ENCODE measurements at places on chromosomes 4 and X.

- no peak for DNase-seq
Measured at GRCh38 chrX:20487227-20487626, 220.5 kb upstream of the RPS6KA3 start.

- DNase-seq: no peak
Measured at GRCh38 chr4:16693641-16694040, 204.8 kb downstream of the LDB2 start.

DNA sequence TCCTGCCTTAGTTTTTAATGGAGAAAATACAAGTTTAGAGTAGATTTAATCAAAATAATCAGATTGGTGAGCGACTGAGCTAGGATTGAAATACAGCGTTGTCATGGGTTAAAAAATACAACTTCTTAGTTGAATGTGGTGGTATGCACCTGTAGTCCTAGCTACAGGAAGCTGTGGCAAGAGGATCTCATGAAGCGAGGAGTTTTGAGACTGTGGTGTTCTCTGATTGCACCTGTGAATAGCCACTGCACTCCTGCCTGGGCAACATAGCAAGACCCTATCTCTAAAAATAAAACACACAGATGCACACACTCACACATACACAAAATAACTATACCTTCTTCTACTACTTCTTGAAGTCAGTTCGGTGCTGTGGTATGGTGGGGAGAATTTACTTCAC is 19.8 kb upstream of the GBA3 start:
- DNase-seq: no peak

DNA sequence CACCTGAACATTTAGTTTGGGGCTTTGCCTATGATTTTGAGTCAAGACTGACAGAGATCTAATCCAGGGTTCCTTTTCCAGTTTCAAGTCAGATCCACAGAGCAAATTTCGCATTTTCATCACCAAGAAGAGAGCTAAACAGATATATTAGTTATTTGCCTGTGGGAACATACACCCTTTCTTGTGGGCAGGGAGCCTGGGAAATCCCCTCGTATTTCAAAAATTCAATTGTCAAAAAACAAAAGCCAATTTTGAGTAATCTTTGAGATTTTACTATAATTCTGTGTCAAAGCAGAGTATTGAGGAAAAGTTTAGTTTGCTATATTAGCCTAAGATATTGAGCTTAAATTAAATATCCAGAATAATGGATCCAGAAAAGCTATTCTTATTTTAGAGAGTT is 56.6 kb downstream of the AFM start:
- no peak for DNase-seq

DNA sequence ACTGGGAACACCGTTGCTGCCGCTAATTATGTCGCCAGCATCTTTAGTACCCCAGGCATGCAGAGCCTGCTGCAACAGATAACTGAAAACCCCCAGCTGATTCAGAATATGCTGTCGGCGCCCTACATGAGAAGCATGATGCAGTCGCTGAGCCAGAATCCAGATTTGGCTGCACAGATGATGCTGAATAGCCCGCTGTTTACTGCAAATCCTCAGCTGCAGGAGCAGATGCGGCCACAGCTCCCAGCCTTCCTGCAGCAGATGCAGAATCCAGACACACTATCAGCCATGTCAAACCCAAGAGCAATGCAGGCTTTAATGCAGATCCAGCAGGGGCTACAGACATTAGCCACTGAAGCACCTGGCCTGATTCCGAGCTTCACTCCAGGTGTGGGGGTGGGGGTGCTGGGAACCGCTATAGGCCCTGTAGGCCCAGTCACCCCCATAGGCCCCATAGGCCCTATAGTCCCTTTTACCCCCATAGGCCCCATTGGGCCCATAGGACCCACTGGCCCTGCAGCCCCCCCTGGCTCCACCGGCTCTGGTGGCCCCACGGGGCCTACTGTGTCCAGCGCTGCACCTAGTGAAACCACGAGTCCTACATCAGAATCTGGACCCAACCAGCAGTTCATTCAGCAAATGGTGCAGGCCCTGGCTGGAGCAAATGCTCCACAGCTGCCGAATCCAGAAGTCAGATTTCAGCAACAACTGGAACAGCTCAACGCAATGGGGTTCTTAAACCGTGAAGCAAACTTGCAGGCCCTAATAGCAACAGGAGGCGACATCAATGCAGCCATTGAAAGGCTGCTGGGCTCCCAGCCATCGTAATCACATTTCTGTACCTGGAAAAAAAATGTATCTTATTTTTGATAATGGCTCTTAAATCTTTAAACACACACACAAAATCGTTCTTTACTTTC is 1.8 kb downstream of the UBQLN2 start:
- DNase-seq: no peak

DNA sequence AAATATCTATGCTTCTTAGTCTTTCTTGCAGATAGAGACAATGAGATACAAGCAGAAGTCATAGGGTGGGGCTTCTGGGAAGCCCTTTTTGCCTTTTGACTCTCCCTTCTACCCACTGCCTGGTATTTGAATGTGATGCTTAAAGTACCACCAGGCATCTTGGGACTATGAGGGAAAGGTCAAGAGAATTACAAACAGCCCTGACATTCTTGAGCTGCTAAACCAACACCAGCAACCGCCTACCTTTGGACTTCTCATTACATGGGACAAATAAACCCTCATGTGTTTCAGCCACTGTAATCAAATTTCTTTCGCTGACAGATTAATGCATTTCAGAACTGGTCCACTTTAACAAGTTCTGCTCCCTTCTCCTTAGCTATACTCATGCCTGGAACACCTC is 112.8 kb downstream of the LUZP4 start:
- DNase-seq: no peak

GRCh38 chrX:39174772-39175417 is 373.6 kb downstream of the MID1IP1 start:
- DNase-seq: no peak

GRCh38 chrX:30533266-30533665 is 44.3 kb downstream of the TASL start:
- DNase-seq: no peak

GRCh38 chr4:112279025-112279881 is 6.5 kb downstream of the TIFA start:
- no peak for DNase-seq

- DNase-seq: no peak
Measured at GRCh38 chrX:120356084-120356483, 5.8 kb upstream of the ATP1B4 start.

DNA sequence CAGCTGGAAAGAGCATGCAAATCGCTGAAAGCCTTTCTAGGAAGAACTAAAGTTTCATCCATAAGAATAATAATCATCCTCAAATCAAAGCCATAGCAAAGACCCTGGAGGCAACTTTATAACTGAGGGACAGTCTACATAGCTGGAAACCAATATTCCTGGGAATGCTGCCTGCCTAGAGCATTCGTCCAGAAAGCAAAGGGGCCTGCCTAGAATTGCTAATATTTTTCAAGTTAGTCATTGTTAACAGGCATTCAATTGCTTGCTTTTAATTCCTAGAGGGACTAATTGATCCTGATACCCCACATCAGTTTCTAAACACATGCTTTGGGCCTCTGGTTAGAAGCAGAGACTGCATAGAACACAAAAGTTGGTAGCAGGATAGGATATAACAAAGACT is 4.2 kb upstream of the PPARGC1A start:
- no peak for DNase-seq

GRCh38 chrX:9501362-9501761 is 36.5 kb downstream of the TBL1X start:
- no peak for DNase-seq

DNA sequence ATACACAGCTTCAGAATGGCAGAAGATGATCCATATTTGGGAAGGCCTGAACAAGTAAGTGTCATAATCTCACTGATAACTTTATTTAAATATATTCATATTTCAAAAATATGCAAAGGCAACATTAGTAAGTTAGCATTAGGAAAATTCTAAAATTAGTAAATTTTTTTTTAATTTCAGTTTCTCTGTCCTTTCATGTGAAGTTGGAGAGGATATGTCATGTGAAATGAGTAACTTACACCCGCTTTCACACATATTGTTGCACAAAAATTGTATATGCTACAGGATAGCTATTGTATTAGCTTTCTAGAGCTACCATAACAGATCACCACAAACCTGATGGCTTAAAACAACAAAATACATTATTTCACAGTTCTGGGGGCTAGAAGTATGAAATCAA is 24.3 kb downstream of the NFKB1 start:
- DNase-seq: no peak

- DNase-seq: no peak
Measured at GRCh38 chr4:6024313-6024960, 6.2 kb upstream of the C4orf50 start.

DNA sequence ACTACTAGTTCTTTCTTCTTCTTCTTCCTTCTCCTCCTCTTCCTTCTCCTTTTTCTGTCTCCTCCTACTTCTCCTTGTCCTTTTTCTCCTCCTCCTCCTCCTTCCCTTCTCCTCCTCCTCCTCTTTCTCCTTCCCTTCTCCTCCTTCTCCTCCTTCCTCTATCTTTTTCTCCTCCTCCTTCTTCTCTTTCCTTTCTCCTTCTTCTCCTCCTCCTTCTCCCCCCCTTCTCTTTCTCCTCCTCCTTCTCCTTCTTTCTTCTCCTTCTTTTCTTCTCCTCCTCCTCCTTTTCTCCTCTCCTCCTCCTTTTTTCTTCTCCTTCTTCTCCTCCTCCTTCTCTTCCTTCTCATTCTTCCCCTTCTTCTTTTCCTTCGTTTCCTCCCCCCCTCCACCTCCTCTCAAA is 21.8 kb upstream of the NAP1L5 start:
- DNase-seq: no peak

- no peak for DNase-seq
Measured at GRCh38 chr4:52142816-52143215, 91.7 kb downstream of the SPATA18 start.

DNA sequence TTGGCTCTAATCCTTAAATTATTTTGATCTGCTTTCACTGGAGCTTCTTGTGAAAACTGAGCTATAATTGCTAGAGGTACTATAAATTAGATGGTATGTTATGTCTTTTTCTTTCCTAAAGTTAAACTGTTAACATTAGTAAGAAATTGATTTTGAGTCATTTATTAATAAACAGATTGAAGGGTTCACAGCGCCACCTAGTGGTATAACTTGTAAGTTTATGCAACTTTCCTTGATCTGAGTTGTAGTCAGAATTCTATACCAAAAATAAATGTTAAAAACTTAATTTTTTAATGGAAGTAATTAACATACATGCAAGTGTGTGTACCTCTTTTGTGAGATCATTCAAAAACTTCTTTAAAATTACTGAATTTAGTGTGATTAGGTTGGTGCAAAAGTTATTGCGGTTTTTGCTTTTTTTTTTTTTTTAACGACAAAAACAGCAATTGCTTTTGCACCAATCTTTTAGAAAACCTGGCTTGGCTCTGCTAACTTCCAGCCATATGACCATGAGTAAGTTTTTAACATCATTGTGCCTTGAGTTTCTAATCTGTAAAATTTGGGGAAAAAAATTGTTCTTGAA is 151.5 kb downstream of the CENPC start:
- no peak for DNase-seq

DNA sequence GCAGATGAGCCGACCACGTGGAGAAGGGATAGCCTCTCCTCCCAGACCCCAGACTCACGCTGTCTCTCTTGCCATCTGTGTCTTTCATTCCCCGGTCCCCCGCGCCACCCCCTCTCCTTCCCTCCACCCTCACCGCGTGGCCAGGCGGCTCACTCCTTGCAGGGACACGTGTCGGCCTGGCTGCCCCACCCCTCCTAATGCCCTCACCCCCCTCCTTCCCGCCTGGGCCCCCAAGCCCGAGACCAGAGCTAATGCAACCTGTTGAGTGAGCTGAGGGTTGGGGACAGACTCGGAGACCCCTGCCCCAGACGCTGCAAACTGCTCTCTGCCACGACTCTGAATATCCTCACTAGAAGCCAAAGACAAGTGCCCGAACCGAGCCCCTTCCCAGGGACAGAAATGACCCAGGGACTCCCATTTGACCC is 1.8 kb downstream of the SLC38A5 start:
- no peak for DNase-seq

- no peak for DNase-seq
Measured at GRCh38 chrX:86028681-86029080, 18.7 kb downstream of the CHM start.

- no peak for DNase-seq
Measured at GRCh38 chr4:182866746-182867145, 50.4 kb downstream of the DCTD start.

GRCh38 chrX:48940404-48940955 is 16.9 kb downstream of the OTUD5 start:
- no peak for DNase-seq

DNA sequence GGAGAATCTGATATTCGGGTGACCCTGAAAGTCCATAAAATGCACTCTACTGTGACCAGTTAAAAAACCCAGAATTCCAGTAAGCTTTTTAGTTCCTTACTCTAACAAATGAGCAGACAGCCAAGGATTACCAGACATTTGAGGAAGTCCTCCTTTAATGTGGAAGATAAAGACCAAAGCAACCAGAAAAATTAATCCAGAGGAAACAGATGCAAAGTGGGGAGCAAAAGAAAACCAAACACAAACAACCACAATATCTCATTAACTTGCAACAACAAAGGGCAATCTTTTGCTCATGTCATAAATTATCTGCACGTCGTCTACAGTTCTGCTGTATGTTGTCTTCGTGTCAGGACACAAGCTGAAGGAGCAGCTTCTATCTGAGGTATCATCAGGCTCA is 164.4 kb downstream of the PJA1 start:
- DNase-seq: no peak

- no peak for DNase-seq
Measured at GRCh38 chrX:1741816-1742394, 127.0 kb downstream of the ASMT start.

DNA sequence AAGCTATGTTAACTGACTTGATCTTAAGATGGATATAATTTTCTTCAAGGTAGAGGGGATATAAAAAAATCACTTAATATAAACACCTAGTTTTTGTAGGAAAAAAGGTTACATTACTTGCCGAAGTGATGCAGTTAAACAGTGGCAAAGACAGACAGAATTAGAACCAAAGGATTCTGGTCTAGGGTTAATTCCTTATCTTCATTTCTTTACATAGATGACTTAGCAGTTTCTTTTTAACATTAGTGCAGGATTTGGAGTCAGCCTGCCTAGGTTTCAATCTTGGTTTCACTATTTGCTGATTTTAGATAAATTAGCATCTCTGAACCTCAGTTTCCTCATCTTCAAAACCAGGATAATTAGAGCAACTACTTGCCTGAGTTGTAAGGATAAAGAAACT is 14.3 kb downstream of the ZAR1 start:
- DNase-seq: no peak

DNA sequence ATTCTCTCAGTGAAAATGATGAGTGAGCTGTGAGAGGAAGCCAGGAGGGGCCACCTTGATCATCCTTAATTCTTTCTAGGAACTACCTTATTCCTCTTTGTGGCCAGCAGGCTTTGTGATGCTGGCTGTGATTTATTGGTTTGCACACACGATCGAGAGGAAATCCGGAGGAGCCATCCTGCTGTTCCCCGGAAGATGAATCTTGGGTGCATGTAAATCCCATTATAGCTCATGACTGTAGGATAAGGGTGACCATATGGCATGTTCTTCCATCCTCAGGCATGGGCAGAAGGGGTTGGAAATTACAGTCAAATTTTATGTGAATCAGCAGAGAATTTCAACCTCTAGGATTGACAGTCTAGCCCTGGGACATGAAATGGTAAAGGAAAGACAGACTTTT is 254.5 kb downstream of the UNC5C start:
- no peak for DNase-seq

All from omental fat pad (tissue), 4 donors.